Stimulated activated CD8-positive, alpha-beta memory T cell treated with anti-CD3 and anti-CD28 coated beads, Interleukin-7, amount 100 ng/mL, for 24 hours (primary cell): ENCODE measurements at places on chromosomes 5 and 9.

GRCh38 chr9:137052293-137052692, 1.6 kb downstream of the ENTPD2 start:
- DNase-seq = no peak

DNA sequence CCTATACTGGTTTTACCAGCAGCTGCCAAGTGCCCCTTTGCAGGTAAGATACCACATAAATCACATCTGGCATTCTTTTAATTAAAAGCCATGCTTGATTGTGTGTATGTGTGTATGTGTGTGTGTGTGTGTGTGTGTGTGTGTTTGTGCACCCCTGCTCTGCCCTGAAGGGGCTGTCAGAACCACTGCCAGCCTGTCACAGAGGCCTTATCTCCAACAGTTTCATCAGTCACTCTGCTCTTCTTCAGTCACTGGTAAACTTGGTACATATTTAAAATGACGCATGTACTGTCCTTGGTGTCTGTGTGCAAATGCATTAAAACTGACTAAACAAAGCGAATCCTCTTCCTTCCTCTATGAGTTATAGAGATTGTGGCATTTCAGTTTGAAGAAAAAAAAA, 19.0 kb upstream of the NR5A1 start:
- no peak for DNase-seq

- no peak for DNase-seq
Observed at GRCh38 chr5:60687927-60688720, 11.8 kb downstream of the DEPDC1B start.

DNA sequence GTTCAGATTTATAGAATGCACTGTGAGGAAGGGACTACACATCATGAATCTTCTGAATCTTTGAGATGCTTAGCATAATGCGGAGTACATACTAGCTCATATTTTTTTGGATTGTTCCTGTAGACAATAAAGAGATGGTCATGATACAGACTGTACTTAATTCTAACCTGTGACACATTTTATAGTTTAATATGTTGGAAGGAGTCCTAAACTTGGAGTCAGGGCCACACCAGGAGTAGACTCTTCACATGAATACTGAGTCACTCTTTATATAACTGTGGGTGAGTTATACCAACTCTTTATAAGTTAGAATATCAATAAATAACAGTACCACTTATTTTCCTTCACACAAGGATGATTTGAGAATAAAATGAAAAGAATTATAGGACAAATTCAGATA, 16.9 kb downstream of the C9orf85 start:
- DNase-seq = no peak
